ENCODE measurements at places on chromosomes 16 and 17.

DNA sequence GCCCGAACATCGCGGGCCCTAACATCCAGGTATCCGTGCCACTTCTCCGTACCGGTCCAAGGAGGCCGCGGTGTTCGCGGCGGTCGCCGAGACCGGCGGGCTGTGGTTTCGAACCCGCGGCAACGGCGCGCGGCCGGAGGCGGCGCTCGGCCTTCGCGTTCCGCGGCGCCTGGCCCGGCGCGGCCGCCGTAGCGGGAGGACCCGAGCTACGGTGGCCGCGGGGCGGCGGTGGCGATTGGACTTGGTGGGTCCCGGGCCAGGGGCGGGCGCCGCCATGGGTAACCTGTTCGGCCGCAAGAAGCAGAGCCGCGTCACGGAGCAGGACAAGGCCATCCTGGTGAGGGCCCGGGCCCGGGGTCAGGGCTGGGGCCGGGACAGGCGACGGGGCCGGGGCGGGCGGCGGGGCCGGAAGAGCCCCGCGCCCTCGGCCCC is at the start of gene CHMP6:
Gene CHMP6, plus strand, starts transcription at position 197 of the 432 bp plus-strand sequence. Its CDS starts 78 bp downstream, at position 275.
- peak; percentile 77 for DNase-seq

DNA sequence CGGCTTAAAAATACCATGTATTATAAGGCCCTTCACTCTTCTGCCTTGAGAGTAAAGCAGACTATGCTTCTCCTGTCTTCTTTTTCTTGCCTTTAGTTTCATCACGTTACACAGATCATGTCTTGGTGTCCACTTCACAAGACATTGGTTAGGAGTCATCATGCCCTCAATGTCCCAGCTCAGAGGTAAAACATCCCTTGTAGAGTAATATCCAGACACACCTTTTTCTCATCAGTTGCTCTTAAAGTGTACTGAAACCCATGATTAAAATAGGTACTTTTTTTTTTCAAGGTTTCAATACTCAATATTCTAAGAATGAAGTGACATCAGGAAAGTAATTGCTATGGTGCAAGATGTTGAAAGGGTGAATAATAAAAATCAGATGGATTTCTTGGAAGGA is 267.8 kb downstream of the PMP22 start:
- no peak for DNase-seq

GRCh38 chr16:81869326-81869725 is 90.2 kb downstream of the PLCG2 start:
- DNase-seq, result no peak

GRCh38 chr17:5480962-5481361 is 5.0 kb downstream of the DERL2 start:
- no peak for DNase-seq

DNA sequence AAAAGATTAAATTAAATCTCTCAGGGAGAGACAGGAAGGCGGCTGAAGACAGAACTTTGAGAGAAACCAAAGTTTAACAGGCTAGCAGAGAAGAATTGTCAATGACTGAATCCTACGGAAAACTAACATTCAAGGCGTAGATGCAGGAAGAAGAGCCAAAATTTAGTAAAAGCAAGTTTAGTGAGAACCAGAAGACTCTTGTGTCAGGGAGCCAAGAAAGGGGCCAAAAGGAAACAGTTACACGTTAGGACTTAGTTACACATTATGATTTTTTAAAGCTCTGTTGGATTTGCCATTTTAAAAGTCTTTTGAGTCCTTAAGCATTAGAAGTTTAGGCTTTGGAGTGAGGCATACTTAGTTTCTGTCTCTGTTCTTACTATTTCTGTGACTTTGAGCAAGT is 164.6 kb downstream of the CHD9 start:
- DNase-seq, result no peak
